Stimulated activated CD8-positive, alpha-beta memory T cell treated with anti-CD3 and anti-CD28 coated beads, Interleukin-4, amount 100 ng/mL, for 1 hour (primary cell): ENCODE measurements at places on chromosomes 1 and 21.

- no peak for DNase-seq
Measured at GRCh38 chr1:101738475-101738874, 258.3 kb downstream of the OLFM3 start.

DNA sequence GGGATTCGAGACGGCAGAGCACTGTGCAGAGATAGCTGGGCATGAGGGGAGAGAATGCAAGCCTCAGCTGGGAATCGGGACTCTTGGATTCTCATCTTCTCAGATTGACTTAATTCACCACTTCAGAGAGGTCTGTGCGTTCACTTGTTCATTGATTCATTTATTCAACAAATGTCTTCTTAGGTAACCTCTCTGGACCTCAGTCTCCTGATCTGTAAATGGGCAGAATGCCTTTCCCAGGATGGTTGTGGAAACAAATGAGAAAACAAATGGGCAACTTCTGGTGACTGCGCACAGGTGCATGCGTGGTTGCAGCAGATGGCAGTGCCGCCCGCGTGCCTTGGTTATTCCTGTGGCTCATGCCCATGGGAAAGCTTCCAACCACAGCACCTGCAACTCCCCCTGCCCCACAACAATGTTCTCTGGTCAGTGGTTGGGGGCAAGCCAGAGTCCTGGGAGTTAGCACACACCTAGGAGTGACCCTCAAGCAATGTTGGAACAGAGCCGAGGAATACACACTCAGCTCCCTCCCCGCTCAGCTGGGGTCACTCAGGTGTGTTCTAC, 110.1 kb upstream of the RUNX3 start:
- no peak for DNase-seq

- DNase-seq = no peak
Measured at GRCh38 chr1:230231774-230232145, 164.7 kb downstream of the GALNT2 start.

DNA sequence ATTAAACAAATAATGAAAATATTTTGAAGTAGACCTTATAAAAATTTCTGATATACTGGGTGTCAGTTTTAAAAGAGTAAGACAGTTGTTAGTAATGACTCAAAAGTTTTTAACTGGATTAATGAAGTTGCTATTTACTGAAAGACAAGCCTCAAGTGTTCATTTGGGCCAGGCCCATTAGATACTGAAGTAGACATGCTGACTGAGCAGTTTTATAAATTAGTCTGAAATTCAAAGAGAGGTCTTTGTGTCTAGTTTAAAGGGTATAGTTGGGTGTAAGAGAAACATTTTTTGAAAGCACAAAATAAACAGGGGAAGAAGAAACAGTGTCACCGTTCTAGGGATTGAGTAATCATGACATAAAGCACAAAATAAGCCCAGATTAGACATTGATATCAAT, 1577.2 kb downstream of the AMY1C start:
- no peak for DNase-seq

DNA sequence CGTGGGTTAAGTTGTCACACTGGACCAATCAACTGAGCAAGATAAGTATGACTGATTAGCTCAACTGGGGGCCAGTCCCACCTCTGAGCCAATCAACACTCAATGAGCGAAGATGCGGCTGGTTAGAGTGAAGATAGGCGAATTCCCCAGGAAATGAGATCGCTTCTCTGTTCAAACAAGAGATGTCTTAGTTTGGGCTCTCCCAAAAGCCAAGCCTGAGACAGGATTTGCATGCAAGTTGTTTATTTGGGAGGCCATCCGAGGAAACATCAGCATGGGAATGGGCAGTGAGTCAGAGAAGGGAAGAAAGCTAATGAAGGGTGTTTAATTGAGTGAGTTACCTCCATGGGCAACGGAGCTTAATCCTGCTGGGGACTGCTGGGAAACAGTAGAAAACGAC, 4.9 kb upstream of the GJB5 start:
- no peak for DNase-seq

- no peak for DNase-seq
Measured at GRCh38 chr1:147619741-147620140, 50.6 kb downstream of the ACP6 start.

DNA sequence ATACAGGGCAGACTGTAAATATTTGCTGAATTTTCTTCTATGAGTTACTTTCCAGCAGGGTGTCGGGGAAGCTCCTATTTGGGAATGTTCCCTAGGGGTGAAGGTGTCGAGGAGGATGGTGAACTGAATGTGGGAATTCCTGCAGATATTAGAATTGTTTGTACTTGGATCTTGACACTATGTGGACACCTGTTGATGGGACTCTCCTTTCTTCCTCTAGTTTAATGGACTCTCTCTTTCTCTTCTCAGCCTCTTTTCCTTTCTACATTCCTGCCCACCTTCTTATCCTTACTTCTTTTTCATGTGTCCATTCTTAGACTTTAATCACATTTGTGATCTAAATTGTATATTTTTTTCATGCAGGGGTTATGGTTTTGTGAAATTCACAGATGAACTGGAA, 14.0 kb downstream of the TRNAU1AP start:
- DNase-seq = no peak

GRCh38 chr1:21030181-21030580, 146.5 kb downstream of the EIF4G3 start:
- no peak for DNase-seq

DNA sequence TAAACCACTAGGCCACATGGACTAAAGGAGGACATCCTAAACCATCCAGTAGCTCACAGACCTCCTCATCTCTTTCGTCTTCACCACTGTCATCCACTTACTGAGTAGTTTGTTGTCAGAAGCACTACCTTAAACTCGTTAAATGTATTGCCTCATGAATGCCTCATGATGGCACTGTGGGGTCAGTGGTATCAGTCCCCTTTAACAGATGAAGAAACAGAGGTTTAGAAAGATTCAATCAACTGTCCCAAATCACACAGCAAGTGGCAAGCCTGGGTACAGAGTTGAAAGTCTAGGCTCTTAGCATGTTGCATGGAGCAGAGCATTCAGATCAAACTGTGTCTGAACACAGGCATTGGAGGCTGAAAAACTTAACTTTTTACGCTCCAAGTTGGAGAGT, 183.6 kb upstream of the KIAA0040 start:
- DNase-seq = no peak

DNA sequence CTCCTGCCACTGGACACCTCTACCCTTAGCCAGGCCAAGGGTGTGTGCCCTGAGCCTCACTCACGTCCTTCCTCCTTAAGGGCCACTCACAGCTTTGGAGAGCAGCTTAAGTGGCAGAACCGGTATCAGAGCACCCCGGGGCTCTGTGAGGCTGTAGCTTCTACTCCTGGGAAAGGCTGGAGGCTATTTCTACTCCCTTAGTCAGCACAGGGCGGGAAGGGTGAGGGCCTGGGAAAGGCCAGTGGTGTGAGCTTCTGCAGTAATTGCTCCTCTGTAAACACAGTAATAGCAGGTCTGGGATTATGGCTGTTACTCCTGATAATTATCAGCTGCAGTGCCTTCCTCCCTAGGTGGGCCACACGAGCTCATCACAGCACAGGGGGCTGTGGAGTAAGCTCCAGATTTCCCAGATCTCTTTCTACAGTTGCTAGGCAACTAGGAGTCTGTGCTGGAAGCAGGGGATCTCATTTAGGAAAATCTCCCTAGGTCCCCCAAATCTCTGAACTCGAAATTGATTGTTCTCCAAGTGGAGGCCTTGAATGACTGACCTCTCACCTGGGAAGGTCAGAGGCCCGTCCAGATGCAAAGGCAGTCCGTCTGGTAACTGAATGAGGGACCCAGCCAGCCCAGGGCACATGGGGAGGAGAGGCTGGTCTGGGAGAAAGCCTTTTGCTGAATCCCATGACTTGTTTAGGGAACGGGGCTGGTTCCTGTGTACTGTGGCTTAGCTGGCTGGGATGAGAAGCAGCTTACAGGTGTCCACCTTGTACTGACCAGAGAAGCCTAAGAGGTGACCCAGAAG, 29.3 kb downstream of the IER5 start:
- DNase-seq = no peak

- DNase-seq = no peak
Measured at GRCh38 chr1:17318262-17318661, 10.3 kb downstream of the PADI4 start.

- DNase-seq = no peak
Measured at GRCh38 chr1:64470665-64471217, 812 bp downstream of the CACHD1 start.

- no peak for DNase-seq
Measured at GRCh38 chr1:109438798-109439297, 12.6 kb upstream of the PSMA5 start.

- no peak for DNase-seq
Measured at GRCh38 chr1:109902204-109902985, 8.3 kb upstream of the CSF1 start.

GRCh38 chr1:42153624-42154023, 414 bp downstream of the GUCA2B start:
- DNase-seq = no peak

- DNase-seq = no peak
Measured at GRCh38 chr1:208180421-208180820, 63.8 kb downstream of the PLXNA2 start.

GRCh38 chr1:72366466-72366865, 84.1 kb upstream of the NEGR1 start:
- no peak for DNase-seq

DNA sequence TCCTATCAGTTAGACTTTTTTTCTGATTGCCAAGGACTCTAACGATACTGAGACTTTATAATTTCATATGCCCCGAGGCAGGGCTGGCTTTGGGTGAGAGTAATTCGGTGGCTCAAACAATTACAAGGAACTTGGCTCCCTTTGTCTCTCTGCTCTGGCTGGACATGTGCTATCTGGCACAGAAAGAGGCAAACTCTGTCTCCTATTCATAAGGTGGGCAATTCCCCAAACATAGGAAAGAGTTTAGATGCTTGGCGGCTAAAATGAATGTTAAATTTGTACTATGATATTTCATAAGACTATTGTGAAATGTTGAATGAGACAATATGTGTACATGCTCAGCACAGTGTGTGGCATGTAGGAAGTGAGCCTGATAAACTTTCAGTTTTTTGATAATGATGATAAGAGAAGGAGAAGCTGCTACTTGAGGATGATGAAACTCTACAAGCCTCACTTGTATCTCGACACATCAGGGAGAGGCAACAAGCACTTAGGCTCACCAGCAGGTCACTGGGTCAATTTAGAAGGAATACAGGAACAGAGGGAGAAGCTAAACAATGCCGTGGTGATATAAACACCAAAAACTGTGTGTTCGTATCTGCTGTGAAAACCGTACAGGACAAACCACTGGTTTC, 12.6 kb upstream of the NTPCR start:
- no peak for DNase-seq

- no peak for DNase-seq
Measured at GRCh38 chr1:207191061-207191460, 87.0 kb downstream of the C4BPA start.

DNA sequence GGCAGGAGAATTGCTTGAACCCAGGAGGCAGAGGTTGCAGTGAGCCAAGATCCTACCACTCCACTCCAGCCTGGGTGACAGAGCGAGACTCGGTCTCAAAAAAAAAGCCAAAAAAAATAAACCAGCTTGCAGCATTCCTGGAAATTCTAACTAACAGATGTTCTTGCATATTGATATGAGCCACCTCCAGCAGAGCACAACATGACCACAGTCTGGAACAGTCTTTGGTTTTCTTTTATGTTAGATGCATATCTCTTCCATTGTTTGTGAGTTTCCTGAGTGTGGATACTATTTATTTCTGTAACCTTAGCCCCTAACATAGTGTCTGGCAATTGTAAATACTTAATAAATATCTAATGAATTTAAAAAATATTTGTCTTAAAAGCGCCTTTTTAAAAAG, 23.9 kb downstream of the IFNAR1 start:
- DNase-seq = no peak

- DNase-seq = no peak
Measured at GRCh38 chr1:223707256-223708000, 4.9 kb upstream of the CAPN2 start.

DNA sequence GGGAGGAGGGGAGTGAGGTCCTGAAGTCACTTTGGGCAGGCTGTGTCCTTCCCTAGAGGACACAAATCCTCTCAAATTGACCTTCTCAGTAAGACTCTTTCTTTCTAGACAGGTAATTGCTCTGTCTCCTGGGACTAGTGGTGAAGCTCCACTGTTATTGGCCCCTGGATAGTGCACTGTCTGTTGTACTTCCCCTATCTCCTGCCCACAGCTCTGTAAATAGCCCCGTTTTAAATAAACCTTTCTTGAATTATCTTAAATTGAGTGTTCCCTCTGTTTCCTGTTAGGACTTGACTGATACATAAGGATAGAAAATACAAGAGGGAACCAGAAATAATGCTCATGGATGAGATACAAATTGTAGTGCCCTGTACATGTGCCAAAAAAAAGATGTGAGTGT, 229.5 kb upstream of the USP24 start:
- no peak for DNase-seq
